Caudate nucleus (tissue), 63 donors: ENCODE measurements at places on chromosomes 6 and 20.

GRCh38 chr6:1558388-1558787 lies 51.3 kb upstream of the FOXC1 start:
- no peak for DNase-seq

GRCh38 chr6:11370191-11371018 lies 137.9 kb upstream of the NEDD9 start:
- no peak for DNase-seq

GRCh38 chr6:128414943-128415342 lies 105.5 kb downstream of the PTPRK start:
- DNase-seq: no peak

DNA sequence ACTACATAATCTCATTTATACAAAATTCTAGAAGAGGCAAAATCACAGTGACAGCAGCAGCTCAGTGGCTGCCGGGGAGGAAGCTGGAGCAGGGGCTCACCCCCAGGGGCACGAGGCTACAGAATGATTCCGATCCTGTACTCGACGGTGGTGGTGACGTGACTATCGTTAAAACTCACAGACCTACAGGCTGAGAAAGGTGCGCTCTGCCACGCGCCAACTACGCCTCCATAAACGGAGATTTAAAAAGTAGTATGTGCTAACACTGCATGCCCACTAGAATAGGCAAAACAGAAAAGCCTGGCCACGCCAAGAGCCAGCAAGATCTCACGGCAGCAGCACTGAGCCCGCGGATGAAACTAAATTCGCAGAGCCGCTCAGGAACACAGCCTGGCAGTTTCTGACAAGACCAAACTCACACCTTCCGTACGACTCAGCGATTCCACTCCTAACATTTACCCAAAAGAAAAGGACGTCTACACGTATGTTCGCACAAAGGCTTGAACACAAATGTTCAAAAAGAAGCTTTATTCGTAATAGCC lies 25.2 kb downstream of the TAF4 start:
- DNase-seq: no peak

GRCh38 chr6:129251669-129252376 lies 368.9 kb downstream of the LAMA2 start:
- DNase-seq: peak; percentile 52

DNA sequence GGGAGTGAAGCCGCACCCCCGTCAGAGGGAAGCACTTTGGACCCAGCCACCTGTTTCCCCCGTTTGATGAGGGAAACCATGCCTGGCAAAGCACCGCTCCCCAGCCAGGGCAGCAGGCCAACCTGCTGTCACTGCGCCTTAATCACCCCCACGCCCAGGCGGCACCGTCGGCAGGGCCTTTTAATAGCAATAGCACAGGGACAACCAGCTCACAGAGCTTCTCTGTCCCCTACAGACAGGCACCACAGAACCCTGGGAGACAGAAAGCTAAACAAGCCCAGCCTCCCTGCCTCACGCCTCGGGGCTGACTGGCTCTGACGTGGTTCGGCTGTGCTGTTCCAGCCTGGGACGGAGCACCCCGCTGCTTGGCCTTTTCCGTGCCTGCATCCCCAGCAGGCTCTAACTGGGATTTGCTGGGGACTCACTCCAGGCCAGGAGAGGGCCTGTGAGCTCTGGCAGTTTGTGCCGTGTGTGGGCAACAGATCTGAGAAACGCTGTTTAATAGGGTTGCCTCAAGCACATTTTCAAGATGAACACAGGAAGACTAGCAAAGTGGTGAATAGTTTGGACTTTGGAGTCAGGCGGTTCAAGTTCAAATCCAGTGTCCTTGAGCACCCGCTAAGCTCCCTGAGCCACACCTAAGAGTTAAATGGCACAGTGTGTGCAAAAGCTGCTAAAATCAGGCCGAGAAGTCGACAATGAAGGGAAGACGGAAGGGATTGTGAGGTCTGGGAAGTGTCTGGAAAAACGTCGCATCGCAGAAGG lies 223.8 kb downstream of the NRN1 start:
- DNase-seq: peak; percentile 33

- peak; percentile 55 for DNase-seq
These were observed 508.1 kb downstream of the KIF16B start for GRCh38 chr20:16064989-16065707.

DNA sequence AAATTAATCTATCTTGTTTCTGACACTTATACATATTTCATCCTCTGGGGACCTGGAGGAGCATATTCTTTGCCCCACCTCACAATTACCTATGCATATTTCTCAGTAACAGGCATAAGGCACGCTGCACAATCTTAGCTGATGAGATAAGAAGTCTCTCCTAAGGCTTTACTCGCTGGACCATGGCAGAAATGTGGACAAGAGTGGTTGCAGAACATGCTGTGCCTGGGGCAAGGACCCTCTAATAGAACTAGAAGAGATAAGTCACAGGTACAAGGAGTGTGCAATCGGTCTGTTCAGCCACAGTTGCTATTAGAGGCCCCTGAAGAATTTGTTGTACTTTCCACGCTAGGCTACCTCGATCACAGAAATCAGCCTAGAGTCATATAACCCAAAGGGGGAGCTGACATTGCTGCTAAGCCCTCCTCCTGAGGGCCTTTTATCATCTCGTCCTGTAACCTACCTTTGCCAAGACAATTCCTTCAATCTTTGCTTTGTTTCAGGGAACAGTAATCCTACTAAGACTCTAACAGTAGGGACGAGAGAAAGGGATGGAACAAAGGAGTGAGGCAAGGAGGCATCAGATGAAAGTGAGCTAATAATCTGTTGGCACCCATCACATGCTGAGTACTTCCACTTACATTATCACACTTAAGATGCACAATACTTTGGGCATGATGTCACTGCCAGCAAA lies 16.1 kb upstream of the DEFB129 start:
- no peak for DNase-seq

GRCh38 chr6:63425493-63425892 lies 105.7 kb upstream of the LGSN start:
- no peak for DNase-seq

- DNase-seq: no peak
These were observed 43.9 kb upstream of the GJE1 start for GRCh38 chr6:142088858-142089216.

- DNase-seq: no peak
These were observed 7.1 kb downstream of the RPS6KA2 start for GRCh38 chr6:166619912-166620311.

DNA sequence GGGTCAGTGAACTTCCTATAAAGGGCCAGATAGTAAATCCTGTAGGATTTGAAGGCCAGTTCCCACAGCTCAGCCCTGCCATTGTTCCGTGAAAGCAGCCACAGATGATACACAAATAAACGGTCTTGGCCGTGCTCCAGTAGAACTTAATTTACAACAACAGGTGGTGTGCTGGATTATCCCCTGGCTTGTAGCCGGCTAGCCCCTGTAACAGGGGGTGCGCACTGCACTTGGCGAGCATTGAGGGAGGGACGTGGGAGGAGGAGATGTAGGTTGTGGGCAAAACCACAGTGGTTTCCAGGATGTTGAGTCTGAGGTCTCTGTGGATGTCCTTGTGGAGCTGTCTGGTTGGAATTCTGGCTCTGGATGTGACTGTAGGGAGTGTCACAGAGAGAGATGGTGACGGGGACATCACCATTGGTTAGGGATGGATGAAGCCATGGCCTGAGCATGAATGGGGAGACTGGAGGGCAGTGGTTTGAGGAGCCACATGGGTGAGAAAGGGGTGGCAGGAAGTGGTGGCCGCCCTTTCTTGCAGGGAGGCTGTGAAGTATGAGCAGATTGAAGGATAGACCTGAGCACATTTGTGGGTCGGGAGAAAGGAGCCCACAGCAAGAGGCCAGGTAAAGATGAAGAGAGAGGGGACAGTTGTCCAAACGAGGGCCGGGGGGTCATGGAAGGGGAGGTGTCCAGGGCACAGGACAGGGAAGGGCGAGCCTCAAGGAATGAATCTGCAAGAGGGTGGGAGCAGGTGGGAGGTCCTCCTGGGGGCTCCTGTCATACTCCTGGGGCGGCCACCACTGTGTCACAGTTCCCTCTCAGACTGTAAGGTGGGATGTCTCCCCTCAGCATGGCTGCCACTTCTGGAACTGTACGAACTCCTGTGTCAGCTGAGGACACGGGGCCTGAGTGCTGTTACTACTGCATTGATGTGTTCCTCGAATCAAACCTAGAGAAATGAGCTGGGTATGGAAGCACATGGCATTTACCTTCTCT lies 53.6 kb downstream of the CDH26 start:
- DNase-seq: no peak

- no peak for DNase-seq
These were observed 48.7 kb downstream of the MAP7 start for GRCh38 chr6:136501514-136501913.

GRCh38 chr6:132101535-132101934 lies 150.4 kb upstream of the CCN2 start:
- DNase-seq: no peak

DNA sequence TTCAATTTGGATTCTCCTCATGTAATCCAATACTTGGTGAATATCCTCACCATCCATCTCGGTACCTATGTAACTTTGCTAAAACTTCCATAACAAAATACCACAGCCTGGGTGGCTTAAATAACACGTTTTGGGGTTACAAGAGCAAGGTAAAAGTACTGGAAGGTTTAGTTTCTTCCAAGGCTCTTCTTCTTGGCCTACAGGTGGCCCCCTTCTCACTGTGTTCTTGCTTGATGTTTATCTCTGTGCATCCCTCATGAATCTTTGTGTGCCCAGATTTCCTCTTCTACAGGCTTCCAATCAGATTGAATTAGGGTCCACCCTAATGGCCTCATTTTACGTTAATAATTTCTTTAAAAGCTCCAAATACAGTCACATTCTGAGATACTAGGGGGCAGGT lies 163.3 kb upstream of the HCRTR2 start:
- DNase-seq: no peak

- no peak for DNase-seq
These were observed 10.7 kb downstream of the SLC17A3 start for GRCh38 chr6:25863360-25863759.

DNA sequence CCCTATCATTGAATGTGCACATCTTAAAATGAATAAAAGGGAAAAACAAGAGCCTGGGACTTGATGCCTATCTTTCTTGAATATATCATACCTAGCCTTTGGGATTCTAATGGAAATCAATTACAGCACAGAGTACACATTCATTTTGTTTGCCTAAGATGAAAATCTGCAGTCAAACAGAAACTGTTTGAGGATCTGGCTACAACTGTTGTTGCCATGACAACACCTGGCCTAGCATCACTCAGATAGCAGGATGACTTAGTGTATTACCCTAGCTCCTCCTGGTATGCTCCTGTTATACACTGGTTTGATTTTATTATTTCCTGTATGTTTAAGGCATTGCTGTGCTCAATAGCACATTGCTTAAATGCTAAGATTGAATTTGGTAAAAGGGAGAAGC lies 71.5 kb upstream of the LAMP5 start:
- DNase-seq: no peak

DNA sequence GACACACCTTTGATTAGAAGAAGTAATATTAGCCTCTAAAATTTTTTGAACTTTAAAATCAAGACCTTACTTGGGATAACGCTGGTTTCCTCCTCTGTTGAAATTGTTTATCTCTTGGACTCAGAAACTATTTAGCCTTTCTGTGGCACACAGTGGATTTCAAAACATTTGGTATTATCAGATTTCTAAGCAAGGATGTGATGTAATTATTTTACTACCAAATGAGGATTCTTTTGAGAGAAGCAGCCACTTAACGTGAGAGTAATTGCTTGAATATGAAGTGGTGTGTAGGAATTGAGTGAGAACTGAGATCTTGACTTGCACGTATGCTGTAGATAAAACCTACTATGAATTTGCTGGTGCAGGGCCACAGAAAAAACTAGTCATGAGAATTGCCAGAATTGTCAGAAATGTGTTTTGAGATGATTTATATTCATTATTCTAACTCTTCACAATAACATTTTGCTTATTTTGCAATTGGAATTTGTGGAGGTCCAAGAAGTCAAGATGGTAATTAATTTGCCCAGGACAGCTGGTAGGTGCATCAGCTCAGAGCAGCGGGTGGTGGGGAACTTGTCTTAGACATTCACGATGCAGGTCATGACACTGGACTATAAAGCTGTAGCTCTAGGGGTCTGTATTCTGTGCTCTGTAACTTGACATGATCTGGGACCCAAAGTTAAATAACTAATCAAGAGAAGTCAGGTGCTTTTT lies 53.4 kb downstream of the AKAP12 start:
- no peak for DNase-seq

- DNase-seq: no peak
These were observed 109.2 kb upstream of the TMEM170B start for GRCh38 chr6:11428371-11428770.

- DNase-seq: no peak
These were observed 67.2 kb upstream of the RNF146 start for GRCh38 chr6:127199470-127199869.

- DNase-seq: no peak
These were observed 36.9 kb upstream of the BLCAP start for GRCh38 chr20:37564388-37565133.

DNA sequence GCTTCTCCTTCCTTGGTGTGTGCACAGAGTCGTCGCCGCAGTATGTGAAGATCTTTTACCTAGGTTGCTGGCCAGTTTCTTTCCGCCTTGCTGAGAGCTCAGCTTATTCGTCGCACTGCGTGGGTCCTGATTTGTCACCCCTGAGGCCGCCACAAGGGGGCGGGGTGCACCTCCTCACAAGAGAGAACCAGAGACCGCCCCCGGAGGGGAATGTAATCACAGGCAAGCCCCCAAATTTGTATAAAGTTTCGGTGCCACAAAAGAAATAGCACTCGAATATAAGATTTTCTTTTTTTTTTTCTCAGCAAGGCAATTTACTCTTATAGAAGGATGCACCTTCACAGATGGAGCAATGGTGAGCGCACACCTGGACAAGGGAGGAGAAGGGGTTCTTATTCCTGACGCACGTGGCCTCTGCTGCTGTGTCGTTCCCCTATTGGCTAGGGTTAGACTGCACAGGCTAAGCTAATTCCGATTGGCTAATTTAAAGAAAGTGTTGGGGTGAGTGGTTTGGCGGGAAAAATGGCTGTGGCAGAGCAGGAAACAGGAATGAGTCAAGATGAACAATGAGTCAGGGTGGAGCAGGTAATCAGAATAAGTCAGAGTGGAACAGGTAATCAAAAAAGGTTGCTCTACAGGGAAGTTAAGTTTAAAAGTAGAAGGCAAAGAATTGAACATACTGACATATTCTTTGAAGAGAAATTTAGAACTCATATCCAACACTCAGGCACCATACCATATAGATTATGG lies 19.5 kb downstream of the NCOA3 start:
- DNase-seq: no peak

- no peak for DNase-seq
These were observed 151.0 kb upstream of the HEY2 start for GRCh38 chr6:125598422-125598821.

- no peak for DNase-seq
These were observed 580.6 kb downstream of the TFAP2A start for GRCh38 chr6:9834233-9834632.
